Memory B cell (primary cell): ENCODE measurements at places on chromosomes 6 and 20.

DNA sequence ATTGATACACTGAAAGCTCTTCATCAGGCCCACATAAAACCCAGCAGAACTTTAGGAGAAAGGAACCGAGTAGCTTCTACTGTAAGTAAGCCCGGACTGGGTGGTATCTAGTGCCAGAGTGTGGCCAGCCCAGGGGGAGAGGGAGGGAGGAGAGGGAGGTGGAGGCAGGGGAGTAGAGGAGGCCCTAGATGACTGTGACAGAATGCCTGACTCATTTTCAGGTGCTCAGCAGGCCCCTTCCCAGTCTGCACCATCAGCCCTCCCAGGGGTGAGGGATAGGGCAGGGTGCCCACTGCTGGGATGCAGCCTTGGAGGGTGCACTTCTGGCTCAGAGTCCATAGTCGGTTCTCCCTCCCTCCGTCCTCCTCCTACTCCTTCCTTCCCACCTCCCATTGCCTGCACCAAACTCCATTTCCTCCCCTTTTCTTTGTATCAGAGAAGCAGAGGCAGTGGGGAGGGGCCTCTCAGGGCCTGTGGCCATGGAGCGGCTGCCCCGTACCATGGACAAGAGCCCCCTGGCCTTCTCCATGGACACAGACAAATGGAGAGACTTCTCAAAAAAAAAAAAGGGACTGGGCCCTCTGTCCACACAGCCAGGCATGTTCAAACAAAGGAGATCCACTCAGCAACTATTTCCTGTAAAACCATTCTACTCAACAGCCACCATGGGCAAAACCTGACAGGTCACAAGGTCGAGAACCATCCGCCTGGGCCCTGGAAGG lies 184.9 kb upstream of the SNX9 start:
- DNase-seq = no peak

- no peak for DNase-seq
Measured at GRCh38 chr6:50091641-50092040, 41.9 kb upstream of the DEFB112 start.

GRCh38 chr6:144283646-144284477 lies 1.3 kb upstream of the UTRN start:
- no peak for DNase-seq

DNA sequence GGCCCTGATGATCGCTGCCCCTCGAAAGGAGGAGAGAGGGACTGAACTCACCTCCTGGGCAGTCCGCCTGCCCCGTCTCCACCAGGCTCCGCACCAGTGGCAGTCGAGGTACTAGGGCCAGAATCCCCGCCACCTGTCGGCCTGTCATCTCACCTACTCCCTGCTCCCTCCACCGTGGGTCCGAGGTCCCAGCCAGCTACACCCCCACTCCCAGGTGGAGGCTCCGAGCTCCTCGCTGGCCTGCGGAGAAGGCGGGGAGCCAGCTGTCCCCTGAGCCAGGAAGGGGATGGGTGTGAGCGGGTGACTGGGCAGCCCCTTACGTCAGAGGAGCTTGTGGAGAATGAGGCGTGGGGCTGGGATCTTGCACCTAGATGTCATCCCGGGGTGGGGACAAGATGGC lies 1066.5 kb upstream of the MANEA start:
- no peak for DNase-seq

DNA sequence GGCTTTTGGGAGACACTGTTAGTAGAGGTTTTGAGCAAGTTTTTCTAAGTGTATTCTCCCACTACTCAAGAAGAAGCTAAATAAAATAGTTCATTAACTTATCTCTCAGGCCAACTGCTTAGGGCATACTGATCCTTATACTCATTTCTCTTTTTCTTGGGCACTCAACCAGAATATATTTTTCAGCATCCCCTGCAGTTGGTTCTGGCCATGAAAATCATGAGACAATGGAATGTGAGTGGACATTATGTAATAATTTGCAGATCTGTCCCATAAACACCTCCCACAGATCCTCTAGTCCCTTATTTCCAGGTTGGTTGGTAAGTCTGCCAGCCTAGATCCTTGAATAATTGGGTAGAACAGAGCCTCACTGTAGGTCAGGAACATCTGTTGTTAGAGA lies 136.7 kb downstream of the AIG1 start:
- no peak for DNase-seq

DNA sequence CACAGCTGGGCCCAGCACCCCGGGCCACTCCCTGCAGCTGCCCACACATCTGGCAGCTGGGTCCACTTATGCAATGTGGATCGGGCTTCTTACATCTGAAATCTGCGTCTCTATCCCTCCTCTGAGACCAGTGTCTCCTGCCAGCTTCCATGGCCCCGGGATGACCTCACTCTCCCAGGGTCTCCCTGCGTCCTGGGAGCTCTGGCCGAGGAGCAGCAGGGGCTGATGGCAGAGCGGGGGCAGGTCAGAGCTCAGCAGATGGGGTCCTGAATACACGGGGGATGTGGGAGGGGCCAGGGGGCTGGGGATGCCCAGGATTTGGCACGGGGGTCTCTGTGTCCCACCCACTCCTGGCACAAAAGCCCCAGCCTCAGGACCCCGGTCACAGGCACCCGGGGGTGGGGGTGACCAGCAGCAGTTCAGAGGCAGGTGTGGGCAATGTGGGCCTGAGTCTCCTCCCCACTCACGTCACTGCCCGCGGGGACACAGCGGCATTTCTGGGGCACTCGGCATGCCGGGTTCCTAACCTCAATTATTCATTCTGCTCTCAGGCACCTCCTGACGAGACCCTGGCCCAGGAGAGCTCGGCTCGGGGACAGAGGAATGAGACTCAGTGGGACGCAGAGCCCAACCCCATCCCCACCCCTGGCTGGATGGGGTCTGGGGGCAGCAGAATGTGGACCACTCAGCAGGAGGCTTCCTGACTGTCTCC lies 16.4 kb downstream of the CHRNA4 start:
- no peak for DNase-seq

DNA sequence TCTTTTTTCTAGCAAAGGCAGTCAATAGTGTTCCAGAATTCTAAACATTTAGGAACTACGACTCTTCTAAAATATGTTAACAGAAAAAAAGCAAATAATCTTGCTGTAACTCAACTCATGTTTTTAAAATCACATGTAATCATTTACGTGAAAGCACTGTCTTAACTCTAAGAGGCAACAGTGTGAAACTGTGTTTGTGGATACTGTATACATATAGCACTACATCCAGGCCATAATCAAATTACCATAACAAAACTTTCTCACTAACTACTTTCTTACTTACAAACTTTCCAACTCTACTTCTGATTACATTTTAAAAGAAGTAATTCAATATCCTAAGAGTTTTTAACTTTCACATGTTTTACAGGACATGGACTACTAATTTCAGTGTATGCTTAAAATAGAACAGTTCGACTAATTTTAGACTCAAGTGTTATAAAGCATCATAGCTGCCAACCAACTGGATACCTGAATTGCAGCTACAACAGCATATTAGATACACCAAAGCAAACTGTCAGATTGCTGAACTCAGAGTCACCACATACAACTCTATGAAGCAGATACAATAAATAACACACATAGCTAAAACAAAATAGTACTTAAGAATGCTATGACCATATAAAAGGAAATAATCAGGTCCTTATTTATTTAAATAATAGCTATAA lies 121.6 kb upstream of the BEND6 start:
- DNase-seq = no peak

DNA sequence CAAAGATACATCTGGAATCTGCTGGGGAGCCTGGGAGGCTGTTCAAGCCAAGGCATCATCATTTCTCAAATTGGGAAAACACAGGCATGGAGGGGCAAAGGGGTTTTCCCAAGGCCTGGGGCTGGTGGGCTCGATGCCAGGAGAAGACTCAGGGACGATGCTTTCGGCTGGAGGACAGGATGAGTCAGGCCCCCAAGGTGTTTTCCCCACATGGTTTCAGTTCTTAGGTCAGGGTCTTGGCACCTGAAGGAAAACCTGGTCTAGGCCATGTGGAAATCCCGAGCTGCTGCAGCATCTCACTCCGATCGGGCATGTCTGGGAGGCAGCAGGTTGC lies 348.1 kb downstream of the CDC5L start:
- no peak for DNase-seq

GRCh38 chr20:5470943-5471342 lies 154.2 kb upstream of the PROKR2 start:
- DNase-seq = no peak

DNA sequence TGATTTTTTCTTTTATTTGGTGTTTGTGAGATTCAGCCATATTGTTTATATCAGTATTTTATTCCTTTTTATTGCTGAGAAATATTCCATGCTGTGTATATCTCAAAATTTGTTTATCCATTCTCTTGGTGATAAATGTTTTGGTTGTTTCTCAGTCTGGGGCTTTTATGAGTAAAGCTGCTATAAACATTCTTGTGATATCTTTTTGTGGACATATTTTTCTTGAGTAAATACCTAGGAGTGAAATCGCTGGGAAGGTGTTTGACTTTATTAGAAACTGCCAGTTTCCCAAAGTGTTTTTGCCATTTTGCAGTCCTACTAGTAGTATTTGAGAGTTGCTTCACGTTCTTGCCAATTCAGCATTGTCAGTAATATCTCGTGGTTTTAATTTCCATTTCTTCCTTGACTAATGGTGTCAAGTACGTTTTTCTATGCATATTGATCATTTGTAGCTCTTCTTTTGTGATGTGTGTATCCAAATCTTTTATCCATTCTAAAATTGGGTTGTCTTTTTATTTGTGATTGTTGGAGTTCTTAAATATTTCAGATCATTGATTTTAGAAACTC lies 31.1 kb upstream of the DYNLRB1 start:
- no peak for DNase-seq

DNA sequence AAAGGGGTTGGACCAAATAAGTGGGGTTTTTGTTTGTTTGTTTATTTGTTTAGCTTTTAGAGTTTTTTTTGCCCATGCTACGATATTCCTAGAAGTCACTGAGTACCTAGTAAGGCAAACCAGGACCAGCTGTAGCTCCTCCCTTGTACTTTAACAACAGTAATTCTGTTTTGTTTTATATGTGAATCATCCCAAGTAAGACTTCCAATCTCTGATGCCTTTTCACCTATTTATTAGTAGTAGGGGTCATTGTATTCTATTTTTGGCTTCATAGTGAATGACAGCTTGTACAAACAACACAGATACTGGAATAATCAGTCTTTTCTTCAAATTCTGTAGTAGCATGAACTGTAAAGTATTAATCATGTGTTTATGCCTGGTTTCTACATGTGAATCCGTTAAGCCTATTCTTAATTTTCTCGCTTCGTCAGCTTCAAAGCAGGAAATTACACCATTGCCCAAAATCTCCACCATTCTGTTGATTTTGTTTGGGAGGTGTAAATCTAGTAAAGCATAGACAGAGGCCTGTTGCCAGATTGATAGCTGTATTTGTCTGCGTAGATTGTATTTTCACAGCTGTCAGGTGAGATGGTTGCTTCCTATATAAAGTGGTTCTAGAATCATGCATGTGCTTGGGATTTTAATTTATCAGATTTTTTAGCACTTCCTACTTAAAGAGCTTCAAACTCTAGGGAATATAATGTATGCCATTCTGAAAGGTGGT lies 151.5 kb upstream of the FLRT3 start:
- no peak for DNase-seq

DNA sequence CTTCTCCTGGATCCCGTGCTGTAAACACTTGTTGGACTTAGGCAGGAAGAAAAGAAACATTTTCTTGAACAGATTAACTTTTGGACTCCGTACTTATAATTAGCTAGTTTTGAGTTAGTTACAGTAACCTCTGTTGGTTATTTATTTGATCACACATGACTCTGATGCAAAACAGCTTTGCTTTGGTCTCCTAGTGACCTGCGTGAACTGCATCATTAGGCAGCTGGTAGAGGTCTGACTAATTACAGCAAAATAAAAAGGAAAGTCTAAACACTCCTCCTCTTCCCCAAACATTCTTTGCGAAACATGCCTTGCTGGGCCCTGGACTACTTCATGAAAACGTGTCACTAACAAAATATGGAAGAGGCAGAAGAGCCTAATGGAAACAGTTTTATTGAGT lies 61.1 kb upstream of the ZFP64 start:
- no peak for DNase-seq
